ENCODE measurements at places on chromosomes 6 and 20. TPM values are rescaled to one million over a fixed set of nuclear protein-coding genes. Genes with fewer than 3 reads are reported as not detected.

Gene PI16
- not detected for total RNA-seq

Gene CST1
- total RNA-seq: 1.5 TPM

Gene DTNBP1
- 11.2 TPM for total RNA-seq

Gene ZNF831
- not detected for total RNA-seq

Gene NMBR
- total RNA-seq: not detected

Gene MATN4
- 0.19 TPM for total RNA-seq

Gene FOXQ1
- 4.8 TPM for total RNA-seq

Gene RALY
- total RNA-seq: 157 TPM

Gene BPI
- total RNA-seq: not detected

Gene IL17F
- total RNA-seq: not detected

Gene GPSM3
- total RNA-seq: 0.40 TPM

Gene BAG2
- 9.5 TPM for total RNA-seq

Gene TRIM15
- total RNA-seq: not detected

Gene FAM217A
- total RNA-seq: not detected

Gene TAGAP
- not detected for total RNA-seq

Gene BTN1A1
- total RNA-seq: not detected

Gene PLTP
- total RNA-seq: 1.3 TPM

Gene PEX3
- 14.7 TPM for total RNA-seq

Gene RSPH9
- total RNA-seq: 0.28 TPM

Gene KCNK16
- not detected for total RNA-seq

Gene HAO1
- not detected for total RNA-seq

Gene SLA2
- not detected for total RNA-seq

Gene BHLHE23
- not detected for total RNA-seq

Gene PNISR
- 31.2 TPM for total RNA-seq

Gene FAM83D
- total RNA-seq: 75.0 TPM

Gene NXT1
- 69.6 TPM for total RNA-seq
